ENCODE measurements at places on chromosomes 5 and 9.

DNA sequence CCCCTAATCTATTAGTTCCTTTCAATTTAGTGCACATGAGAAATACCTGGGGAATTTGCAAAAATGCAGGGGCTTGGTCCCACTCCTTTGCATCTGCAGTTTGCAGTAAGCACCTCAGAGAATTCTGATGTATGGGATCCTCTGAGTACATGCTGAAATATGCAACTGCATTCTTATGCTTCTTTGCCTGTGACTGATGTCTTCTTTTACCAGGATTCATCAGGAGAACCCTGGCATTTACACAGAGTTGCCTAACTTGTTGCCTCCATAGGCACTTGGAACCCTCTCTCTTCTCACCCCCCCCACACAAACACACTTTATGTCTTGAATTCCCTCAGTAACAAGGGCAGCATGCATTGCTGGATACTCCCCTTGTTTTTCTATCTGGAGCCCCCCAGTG, 173.1 kb downstream of the KDM4C start:
- DNase-seq = peak; percentile 59

DNA sequence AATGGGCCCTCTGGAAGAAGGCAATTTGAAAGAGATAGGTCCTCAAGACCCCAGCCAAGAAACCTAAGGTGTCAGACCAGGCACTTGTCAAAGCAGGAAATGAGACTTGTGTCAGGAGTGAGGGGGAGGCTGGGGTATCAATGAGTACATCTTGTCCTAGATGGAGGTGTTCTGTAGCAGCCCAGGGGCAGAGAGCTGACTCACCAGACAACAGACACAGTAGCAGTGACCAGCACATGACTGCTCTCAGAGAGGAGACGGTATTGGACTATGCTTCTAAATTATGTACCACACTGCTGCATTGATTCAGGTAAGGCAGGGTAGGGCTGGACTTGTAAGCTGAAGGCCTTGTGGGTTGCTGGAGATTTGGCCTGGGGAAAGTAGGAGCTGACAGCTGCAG, 551.2 kb upstream of the KLF4 start:
- peak; percentile 38 for DNase-seq

- no peak for DNase-seq
Measured at GRCh38 chr5:153755913-153756500, 265.5 kb downstream of the GRIA1 start.

DNA sequence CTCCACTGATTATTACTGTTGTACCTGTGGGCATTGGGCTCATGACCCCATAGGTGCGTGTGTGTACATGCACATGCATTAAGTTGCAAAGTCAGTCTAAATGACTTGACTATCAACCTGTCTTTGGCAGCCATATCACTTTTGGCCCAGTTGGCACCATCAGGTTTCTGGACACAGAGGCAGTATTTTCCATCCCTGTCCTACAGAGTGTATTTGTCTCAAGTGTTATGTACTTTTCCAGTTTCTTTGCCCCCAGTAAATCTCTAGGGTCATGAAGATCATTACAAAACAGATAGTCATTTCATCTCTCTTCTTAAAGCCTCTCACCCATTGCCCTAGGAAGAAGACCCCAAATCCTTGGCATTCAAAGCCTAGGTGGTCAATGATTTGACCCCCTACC, 121.4 kb downstream of the C9orf152 start:
- DNase-seq = no peak

GRCh38 chr9:27421577-27421976, 102.5 kb upstream of the IFNK start:
- DNase-seq = no peak

DNA sequence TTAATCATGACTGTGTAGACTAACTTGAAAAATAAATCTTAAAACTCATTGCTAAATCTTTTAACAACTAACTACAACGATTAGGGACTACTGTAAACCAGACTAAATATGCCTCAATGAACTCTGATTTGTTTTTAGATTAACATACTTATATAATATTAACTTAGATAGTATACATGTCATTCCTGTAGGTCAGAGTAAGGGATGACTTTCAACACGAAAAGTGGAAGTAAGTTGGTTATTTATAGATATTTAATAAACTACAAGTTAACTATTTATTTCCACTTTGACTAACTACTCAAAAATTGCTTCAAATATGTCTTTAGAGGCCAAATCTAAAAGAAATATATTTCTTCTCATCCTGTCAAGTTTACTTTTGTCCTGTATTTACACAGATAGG, 795.6 kb downstream of the PTPRD start:
- no peak for DNase-seq

GRCh38 chr5:99272576-99272975, 343.8 kb upstream of the CHD1 start:
- no peak for DNase-seq

DNA sequence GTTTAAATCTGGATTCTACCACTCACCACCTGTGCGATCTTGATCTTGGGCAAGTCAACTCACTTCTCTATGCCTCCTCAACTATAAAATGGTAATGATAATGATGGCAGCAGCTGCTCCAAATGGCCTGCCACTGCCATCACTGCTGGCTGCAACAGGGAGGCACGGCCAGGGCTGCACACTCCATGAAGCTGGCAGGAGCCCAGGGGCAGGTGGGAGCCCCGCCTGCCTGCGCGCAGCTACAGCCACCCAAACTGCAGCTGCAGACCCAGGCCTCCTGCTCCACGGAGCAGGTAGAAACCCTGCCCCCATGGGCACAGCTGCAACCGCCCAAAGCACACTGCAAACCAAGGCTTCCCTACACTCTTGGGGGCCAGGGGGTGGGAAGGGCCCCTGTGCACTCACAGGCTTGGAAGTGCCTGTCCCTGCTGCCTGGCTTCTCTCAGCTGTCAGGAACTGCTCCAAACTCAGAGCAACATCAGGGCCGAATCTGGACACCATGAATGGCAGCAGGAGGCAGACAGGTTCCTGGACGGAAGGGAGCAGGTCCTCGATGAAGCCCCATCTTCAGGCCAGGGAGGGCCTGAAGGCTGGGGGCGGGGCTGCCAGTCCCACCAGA, 57.6 kb downstream of the PRELID2 start:
- DNase-seq = no peak

DNA sequence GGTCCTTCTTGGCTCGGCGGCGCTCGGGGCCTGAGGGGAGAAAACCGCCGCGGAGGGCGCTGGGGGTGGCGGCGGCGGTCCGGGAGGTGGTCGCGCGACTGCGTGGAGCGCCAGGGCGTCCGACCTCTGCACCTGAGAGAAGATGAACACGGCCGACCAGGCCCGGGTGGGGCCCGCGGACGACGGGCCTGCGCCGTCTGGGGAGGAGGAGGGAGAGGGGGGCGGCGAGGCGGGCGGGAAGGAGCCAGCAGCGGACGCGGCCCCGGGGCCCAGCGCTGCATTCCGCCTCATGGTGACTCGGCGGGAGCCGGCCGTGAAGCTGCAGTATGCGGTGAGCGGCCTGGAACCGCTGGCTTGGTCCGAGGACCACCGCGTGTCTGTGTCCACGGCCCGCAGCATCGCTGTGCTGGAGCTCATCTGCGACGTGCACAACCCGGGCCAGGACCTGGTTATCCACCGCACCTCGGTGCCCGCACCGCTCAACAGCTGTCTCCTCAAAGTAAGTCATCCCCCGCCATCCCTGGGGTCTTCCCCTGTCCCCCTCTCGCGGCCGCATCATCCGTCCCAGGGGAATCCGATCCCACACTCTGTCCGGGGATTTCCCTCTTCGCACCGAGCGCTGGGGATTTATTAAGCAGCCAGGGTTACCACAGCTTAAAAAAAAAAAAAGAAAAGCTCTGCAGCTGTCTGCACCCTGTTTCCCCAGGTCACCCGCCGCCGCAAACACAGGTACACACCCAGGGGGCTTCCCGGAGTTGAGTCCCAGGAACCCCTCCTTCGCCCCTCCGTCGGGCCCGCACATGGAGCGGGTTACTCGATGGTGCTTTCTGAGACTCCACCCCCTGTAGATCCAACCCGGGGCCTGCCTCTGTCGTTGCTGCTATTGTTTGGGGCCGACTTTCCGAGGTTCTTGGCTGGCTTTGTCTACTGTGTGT, at the start of gene GTF3C4:
Gene GTF3C4, plus strand, starts transcription at position 8 of the 935 bp plus-strand sequence. Its CDS starts 135 bp downstream, at position 143.
- DNase-seq = peak; percentile 38

- no peak for DNase-seq
Measured at GRCh38 chr9:14453286-14453685, 139.3 kb upstream of the NFIB start.
